ENCODE measurements at places on chromosomes 7 and 10. TPM values are rescaled to one million over a fixed set of nuclear protein-coding genes. Genes with fewer than 3 reads are reported as not detected.
A peak's percentile ranks its signal among the peaks of the same experiment; 100 is the strongest.

DNA sequence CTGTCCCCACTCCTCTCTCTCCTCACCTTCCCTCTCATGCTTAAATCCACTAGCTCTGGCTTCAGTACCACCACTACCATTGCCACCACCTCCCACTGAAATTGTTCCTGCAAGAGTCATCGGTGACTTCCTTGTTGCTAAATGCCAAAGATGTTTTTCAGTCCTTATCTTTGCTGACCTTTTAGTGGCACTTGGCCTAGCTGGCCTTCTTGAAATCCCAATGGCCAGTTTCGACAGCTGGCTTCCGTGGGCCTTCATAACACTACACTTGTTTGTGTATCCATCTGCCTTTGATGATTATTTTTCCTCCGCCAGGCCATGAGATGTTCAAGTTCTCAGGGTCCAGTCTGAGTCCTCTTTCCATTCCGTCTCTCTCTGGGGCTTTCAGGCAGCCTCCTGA is 118.2 kb upstream of the NANOS1 start:
- no peak for DNase-seq

DNA sequence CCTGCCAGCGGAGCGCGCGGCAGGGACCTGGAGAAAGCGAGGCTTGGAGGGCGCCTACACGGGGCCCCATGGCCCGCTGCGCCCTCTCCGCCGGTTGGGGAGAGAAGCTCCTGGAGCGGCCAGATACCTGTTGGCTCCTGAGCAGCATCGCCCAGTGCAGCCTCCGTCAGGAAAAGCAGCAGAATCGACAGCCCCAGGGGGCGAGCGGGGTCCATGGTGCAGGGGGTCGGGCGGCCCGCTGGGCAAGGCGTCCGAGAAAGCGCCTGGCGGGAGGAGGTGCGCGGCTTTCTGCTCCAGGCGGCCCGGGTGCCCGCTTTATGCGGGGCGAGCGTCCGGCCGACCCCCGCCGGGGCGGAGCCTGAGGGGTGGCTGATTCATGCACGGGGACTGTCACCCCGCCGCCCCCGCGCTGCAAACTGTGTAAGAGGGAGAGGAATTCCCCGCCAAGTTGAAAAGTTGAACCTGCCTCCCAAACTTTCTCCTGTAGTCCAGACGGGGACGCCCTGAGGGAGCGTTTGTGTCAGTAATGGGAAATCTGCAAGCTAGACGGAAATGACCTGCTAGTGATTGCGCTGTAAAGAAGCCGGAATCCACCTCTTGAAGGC is at the start of gene TFPI2:
Gene TFPI2 (minus strand): TSS at position 290 of the 605 bp plus-strand sequence. CDS start 75 bp downstream, at position 215.
- DNase-seq, result no peak

DNA sequence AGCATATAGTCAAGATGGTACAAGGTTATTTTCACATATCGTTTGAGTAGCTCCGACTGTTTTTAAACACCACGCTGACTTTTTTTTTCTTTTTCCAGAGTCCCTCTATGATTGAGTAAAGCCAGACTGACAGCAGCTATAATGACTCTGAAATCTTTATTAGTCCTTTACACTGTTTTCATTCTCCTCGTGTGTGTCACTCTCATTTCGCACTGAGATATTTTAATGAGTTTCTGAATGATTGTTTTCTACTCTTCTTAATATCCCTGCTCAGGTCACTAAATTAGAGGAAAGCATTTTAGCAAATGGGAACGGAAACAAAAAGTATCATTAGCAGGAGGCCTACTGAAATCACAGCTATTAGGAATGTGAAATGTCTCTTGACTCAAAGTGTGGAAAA is 162.3 kb upstream of the MTPN start:
- DNase-seq, result no peak

DNA sequence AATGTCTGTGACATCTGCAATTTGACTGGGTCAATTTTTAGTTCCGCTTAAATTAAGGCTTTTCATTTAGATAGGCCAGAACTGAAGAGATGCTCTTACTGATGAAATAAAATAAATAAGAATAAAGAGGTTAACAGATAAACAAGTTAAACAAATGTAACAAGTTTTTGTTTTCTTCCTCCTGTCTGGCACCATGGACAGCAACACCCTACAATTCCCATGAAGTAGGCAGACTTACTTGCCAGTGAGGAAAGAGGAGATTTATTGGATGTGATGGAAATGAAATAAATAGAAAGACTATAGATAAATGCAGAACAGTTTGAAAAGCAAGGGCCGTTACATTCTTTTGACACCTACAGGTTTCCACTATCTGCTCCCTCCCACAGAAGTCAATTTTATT is 118.5 kb downstream of the AMPH start:
- DNase-seq, result no peak

DNA sequence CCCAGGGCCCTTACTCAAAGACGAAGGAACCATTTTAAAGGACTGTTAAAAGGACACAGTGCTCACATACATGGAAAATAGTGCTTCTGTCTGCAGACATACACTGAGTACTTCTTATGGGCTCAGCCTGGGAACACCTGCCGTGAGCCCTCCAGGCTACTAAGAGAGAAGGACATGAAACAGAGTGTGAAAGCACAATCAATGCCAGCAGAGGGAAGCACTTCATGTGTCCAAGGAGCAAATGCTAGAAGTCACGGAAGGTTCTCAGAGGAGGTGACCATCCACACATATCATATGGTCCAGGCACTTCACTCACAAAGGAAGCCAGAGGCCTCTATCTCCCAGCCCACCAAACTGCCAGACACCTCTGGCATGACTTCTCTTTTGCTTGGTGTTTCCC is 15.5 kb downstream of the ELMO1 start:
- no peak for DNase-seq

GRCh38 chr10:123807444-123808035 is 84.1 kb downstream of the CPXM2 start:
- no peak for DNase-seq

- DNase-seq, result no peak
Measured at GRCh38 chr10:100022403-100022802, 12.7 kb upstream of the DNMBP start.

- DNase-seq, result peak; percentile 86
Measured at GRCh38 chr7:151754142-151754590, 122.7 kb downstream of the PRKAG2 start.

DNA sequence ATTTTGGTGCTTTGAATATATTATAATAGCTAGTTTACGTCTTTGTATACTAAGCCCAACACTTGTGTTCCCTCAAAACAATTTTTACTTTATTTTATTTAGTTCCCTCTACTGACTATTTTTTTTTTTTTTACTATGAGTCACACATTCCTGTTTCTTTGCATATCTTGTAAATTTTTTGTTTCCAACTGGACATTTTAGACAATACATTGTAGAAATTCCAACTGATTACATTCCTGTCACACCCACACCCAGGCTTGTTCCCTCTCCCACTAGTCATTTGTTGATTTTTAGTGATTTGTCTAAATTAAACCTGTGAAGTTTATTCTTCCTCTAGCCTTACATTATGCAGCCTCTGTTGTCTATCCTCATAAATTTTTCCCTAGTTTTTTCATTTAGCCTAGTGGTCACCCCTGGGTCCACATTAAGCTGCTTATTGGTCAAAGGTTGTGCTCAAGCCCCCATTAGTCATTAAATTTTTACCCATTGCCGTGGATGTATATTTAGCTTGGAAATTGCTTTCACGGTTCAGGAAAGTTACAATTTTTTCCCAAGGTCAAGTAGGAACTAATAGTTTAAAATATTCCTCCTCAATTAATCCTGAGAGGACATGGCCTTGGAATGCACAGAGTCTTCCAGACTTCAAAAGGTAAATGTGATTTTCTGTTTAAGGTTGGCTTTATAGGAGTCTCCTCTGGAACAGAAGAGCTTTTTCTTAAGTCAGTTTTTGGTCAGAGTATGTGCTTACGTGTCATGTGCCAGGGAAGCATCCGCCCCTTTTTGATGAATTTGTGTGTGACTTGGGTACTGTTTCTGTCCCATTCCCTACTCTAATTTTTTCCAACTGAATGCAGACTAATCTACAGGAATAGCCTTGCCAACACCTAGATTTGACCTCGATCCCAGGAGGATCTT is 207.6 kb upstream of the TMEM72 start:
- DNase-seq, result no peak

DNA sequence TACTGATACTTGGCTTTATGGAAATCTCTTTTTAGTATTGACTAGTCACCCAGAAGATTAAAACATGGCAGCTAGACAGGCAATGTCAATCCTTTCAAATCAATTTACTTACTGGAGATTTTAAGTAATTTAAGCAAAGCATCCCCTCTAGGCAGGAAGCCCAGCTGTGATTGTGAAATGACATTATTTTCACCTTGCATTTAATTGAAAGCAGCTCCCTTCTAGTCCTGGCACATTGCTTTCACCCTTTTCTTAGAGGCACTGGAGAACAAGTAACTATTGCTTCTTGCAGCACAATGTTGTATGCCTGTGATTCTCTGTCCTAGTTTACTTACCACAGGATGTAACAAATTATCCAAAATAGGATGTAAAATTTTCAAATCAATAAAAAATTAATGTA is 13.3 kb downstream of the ST7 start:
- no peak for DNase-seq

DNA sequence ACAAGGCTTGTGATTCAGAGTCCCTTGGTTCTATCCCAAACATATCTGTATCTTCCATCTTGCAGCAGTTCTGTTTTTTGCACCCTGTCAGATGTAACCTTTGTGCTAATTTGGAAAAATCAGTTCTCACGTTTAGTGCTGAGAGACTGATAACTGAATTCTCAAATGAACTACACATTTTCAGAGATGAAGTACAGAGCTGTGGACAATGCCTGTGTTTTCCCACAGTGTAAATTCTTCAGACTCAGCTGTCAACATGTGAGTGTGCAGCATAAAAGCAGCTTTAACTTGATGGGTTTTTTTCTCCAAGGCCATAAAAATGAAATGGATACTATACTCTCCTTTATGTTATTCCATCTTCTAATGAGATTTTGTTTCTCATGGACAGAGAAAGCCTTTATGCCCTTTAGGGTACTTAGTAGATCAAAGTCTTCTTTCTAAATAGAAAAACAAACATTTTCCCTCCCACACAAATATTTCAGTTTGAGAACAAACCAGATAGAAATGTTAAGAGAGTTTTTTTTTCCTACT is 150.9 kb downstream of the SEMA3A start:
- no peak for DNase-seq

DNA sequence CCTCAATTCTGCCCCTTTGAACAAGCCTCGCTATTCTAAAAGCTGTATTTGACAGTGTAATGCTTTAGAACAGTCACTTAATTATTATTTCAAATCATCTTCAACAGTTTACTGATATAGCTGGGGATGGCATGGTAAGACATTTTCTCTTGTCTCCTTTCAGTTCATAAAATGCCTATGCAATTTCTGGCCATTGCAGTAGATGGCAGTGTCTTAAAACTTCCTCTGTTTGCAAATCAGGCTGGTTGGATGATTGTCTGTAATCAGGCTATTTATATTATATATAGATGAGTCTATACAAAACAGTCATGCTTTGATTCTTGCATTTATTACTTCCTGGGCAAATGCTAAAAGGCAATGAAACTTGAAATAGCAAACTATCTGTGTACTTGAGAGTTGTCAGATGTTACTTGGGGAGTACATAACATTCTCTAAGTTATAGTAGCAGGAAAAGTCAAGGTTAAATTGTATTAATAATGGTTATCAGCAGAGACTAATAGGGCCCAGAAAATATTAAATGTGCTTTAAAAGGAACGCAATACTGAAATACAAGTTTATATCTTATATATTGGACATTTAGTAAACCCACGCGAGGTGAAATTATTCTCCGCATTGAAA is 55.5 kb upstream of the LHFPL3 start:
- no peak for DNase-seq

DNA sequence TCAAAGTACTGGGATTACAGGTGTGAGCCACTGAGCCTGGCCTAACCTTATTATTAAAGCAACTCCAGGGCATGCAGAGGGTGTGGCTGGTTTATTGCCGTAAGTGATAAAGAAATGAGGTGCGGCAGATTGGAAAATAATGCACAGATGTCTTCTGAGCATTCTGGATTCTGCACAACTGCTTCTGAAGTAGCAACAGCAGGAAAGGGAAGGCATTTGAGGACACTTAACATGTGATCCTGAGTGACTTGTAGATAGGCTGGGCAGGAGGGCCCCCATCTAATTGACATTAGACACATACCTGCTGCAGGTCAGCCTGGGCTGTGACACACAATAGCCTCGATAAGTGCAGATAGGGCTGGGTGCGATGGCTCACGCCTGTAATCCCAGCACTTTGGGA is 5.6 kb downstream of the RHBDD2 start:
- DNase-seq, result no peak

DNA sequence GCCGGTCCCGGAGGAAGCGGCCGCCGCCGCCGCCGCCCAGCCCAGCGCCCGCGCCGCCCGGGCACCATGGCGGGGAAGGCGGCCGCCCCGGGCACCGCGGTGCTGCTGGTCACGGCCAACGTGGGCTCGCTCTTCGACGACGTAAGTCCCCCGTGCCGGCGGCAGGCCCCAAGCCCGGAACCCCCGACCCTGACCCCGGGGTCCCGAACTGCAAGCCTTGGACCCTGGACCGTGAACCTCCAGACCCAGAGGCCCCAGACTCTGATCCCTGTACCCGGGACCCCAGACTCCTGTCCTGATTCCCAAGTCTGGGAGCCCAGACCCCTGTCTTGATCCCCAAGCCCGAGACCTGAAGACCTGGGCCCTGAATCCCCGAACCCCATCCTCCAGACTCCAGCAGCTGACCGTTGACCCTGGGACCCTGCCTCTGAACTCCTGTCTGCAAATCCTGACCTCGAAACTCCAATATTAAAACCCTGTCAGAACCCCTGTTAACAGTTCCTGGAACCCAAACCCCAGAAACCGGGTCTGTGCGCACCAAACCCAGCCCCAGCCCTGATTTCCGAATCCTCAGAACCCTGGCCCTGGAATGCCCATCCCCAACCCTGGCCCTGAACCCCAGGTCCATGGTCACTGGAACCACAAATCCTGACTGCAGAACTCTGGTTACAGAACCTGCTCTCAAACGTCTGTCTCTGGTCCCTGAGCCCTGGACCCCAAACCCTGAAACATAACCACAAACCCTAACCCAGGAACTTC is 623 bp downstream of the INPP5A start:
- peak; percentile 67 for DNase-seq

GRCh38 chr7:79837915-79838314 is 296.7 kb upstream of the GNAI1 start:
- no peak for DNase-seq

DNA sequence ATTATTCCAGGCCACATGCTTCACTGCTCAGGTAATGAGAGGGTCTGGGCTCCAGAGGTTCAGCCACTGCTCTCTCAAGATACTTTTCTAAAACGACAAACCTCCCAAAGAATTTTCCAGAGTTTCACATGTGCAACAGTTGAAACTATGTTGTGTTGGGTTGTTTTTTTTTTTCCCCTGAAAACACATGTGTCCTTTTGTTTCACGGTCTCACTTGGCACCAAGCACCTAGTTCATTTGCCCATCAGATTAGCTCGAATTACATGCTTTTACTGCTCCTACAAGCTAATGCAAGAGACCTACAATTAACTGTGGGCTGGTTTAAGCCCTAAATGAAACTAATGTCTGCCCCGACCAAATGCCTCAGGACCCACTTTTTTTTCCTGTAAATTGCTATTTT is 313.3 kb downstream of the FGFR2 start:
- no peak for DNase-seq

The VGF gene
- polyA plus RNA-seq, result 0.03 TPM

The UTF1 gene
- polyA plus RNA-seq, result not detected

The FGF8 gene
- polyA plus RNA-seq, result not detected

The GDF10 gene
- polyA plus RNA-seq, result 0.14 TPM

The EN2 gene
- polyA plus RNA-seq, result 0.16 TPM

The MLXIPL gene
- 11.1 TPM for polyA plus RNA-seq

The TAS2R60 gene
- not detected for polyA plus RNA-seq

The CCDC146 gene
- 1.9 TPM for polyA plus RNA-seq

The FOXI2 gene
- polyA plus RNA-seq, result not detected

The INMT gene
- polyA plus RNA-seq, result 2.4 TPM

The TMEM270 gene
- not detected for polyA plus RNA-seq

The MINDY3 gene
- polyA plus RNA-seq, result 17.5 TPM

The SMC3 gene
- polyA plus RNA-seq, result 15.4 TPM

Measured in psoas muscle (tissue), 8 donors.